ENCODE measurements at places on chromosomes 12 and 14. TPM values are rescaled to one million over a fixed set of nuclear protein-coding genes. Genes with fewer than 3 reads are reported as not detected.

TAS2R10 gene
- 0.74 TPM for total RNA-seq

STYK1 gene
- total RNA-seq: 21.8 TPM

RTL1 gene
- total RNA-seq: not detected

DNA sequence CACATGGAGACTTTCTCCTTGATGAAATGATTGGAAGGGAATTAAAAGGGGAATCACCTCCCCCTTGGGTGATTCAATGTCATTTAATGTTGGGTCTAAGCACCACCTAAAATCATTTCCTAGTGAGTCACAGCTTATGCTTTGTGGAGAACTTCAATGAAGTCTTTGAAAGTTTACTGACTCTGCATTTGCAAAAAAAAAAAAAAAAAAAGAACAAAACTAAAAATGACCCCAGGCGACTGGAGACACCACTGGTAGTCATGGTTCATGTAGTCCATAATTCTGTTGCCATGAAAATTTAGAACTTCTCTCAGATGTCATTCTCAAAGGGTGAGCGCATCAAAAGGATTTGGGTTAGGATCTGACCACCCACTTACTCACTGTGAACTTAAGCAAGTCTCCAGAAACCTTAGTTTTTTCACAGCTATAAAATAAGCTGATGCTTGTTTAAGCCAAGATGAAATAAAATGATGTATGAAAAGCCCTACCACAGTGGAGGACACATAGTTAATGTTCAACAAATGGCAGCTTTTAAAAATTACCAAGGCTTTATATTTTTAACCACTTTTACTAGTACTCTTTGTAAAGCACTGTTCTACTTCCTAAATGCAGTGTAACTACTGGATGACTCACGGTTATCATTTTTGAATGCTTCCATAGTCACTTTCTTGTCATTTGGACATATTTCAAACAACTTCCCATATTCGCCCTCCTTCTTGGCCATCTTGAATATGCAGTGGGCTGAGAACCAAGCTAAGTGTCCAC is 18.1 kb upstream of the KSR2 start:
- DNase-seq: no peak

GRCh38 chr12:50579757-50580267 is 75.0 kb downstream of the DIP2B start:
- no peak for DNase-seq

GRCh38 chr14:22314183-22314820 is 274.7 kb downstream of the DAD1 start:
- DNase-seq: no peak

GRCh38 chr12:59484575-59484974 is 111.3 kb upstream of the SLC16A7 start:
- DNase-seq: no peak

SEL1L gene
- total RNA-seq: 69.4 TPM

DNA sequence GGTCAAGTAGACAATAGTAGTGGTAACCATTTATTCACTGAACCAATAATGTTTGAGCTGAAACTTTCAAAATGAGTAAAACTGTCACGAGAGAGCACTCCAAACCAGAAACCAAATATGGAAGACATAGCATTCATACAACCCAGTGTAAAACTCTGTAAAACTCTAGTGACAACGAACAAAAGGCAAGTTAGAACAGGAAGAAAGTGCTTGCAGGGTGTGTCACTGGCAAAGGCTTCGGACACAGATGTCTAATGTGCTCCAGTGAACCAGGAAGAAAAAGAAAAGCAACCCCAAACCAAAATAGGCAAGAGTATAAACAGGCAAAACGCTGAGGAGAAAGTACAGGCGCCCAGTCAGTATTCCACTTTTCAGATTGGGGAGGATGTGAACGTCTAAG is 79.3 kb upstream of the FZD10 start:
- no peak for DNase-seq

GRCh38 chr14:68854421-68854820 is 61.6 kb upstream of the ZFP36L1 start:
- DNase-seq: no peak

DNA sequence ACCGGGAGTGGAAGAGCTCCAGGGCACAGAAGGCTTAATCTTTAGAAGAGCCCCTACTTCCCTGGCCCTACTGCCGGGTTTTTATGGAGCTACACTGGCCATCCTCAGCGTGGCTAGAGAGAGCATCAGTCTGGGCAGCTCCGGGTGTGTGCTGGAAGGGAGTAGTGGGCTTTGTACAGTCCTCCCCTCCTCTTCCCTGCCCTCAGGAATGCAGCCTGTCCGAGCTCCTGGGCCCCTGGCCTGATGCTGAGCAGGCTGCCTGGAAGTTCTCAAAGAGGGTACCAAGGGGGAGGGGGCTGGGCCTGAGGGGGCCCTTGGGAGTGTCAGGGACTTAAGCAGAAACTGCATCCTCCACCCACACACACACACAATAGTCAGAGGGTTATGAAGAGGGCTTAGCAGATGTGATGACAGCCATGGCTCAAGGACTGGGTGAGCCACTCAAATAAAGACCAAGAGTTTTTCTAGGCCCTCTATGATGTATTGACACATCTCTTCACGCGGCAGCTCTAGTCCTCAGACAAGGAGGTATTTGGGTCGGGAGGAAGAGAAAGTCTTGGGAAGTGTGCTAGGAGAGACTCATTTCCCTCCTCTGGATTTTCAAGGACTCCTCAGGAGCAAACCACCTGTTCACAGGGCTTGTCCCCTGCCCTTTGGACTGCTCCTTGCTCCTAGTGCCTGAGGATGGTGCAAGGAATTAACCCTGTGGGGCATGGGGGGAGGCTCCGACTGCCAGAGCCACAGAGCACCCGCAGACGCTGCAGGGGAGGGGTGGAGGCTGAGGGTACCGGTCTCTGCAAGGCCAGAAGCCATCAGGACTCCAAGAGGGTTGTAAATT is 16.5 kb upstream of the FIGNL2 start:
- no peak for DNase-seq

- DNase-seq: no peak
These were observed 44.2 kb downstream of the ZFP36L1 start for GRCh38 chr14:68748691-68749090.

TAS2R9 gene
- total RNA-seq: not detected

DNA sequence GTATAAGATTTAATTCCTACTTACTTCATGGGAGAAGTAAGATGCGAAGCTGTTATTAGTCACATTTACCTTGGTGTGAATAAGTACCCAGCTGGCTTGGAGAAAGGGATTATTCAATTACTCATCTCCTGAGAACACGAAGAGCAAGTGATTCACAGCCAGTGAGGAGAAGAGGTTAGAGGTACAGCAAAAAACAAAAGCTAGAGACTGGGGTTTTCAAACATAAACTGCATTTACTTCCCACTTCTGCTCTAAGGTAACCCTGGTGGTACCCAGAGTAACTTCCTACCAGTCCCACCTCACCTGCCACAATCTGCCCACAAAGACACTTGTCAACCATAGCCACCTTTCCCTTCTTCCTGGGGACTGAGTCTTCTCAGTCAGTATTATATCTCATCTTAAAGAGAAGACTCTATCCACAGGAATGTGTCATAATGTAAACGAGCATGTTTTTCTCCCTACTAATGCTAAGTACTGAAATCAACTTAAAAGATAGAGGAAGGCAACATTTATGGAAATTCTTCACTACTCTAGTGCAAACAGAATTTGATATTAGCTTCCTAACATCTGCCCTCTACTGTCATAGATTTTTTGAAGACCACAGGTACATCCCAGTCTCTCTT is 6.0 kb upstream of the IL22 start:
- no peak for DNase-seq

GRCh38 chr12:112537710-112538396 is 119.1 kb downstream of the PTPN11 start:
- no peak for DNase-seq

GRCh38 chr14:32327255-32327961 is 1.7 kb upstream of the AKAP6 start:
- DNase-seq: no peak

GRCh38 chr12:58364389-58365086 is 423.2 kb downstream of the ATP23 start:
- no peak for DNase-seq

DNA sequence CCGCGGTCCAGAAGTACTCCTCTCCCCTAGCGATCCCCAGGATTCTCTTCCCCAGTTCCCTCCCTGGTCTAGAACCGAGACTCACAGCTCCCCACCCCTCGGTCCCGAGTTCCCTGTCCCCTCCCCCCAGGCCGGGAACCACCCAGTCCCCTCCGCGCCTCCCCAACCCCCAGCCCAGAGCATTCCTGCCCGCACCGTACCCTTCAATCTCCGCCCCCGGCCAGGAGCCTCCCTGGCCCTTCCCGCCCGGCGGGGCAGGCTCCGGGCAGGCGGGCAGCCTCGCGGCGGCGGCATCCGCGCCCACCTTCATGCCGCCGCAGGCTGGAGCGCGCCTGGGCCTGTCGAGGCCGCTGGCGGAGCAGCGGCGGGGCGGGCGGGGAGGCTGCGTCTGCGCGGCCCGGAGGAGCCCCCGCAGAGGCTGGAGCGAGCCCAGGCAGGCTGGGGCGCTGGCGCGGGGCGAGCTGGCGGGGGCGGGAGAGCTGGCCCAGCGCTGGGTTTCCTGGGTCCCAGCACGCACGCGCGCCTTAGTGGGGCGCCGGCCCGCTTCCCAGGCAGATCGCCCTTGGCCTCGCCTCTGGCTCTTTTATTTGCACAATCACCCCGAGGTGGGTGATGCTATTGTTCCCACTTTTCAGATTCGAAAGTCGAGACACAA is 22.2 kb upstream of the GPR132 start:
- DNase-seq: no peak

DNA sequence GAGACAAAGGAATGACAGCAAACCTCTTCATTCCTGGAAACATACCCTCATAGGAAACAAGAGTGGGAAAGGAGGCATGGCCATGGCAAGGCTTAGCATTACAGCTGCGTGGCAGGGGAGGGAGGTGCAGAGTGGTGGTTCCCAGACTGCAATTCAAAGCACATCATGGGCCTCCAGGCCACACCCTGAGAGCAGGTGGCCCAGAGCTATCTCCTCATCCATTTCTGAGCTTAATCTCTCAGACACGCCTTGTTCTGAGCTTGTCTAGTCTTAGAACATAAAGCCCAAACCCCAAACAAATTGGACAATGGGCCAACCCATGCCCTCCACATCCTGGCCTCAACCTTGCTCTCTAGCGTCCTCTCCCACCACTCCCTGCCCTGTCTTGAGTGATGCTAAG is 5.9 kb upstream of the KRT3 start:
- no peak for DNase-seq

DNA sequence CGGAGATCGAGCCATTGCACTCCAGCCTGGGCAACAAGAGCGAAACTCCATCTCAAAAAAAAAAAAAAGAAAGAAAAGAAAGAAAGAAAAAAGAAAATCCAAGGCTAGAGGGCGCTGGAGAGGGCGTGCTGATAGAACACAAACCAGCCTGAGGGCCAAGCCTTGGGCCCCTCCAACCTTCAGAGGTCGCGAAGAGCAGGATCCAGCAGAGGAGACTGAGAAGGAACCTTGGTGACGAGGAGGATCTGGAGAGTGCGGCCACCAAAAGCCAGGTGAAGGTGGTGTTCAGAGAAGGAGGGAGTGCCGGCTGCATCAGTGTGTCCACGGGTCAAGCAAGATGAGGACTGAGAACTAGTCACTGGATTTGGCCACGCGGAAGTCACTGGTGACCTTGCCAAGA is 4.1 kb upstream of the DYNC1H1 start:
- DNase-seq: no peak

DNA sequence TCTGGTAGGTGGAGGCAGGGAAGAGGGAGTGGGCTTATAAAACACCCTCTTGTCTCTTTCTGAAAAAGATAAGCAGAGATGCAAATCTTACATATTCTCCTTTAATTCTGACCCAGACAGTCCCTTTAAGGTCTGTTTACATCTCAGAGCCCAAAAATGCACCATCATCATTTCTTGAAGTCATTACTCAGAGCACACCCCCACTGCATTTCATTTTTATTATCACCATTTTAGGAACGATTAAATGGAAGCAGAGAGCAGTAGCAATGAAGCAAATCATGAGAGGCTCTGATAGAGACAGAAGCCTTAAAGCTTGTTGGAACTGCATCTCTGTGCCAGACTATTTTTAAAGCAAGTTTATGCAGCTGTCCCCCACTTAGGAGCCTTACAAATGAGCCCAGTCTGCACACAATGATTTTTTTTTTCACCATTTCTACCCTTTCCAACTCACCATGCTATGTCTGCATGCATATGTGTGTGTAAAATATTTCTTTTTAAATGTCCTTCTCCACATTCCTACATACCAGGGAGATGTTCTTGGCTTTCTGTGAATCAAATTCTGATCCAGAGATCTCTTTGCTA is 311.0 kb downstream of the GRIN2B start:
- DNase-seq: no peak

Measured in pulmonary artery endothelial cell (primary cell).